ENCODE measurements at places on chromosomes 5 and 9. TPM values are rescaled to one million over a fixed set of nuclear protein-coding genes. Genes with fewer than 3 reads are reported as not detected.

GRCh38 chr5:169880012-169880663 lies 100.2 kb downstream of the INSYN2B start:
- DNase-seq = peak; percentile 36

DNA sequence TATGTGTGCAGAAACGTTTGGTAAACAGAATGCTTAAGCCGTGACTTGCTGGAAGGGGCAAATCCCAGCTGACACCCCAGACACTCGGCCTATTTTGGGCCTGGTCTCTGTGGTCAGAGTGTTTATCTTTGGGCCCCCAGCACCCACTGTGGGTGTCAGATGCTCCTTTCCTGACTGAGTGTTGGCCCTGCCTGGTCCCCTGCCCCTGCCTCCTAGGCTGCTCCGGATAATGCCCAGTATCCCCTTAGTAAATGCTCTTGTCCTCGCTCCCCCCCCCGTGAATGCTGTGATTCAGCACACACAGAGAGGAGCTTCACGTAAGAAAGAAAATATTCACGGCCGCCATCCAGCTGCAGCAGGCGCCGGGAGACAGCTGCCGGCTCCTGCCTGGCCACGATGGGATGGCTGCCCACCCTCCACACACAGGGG lies 11.3 kb upstream of the ANGPTL2 start:
- DNase-seq = no peak

DCAF12 gene
- total RNA-seq = 1.9 TPM

GRCh38 chr5:88732181-88732633 lies 150.8 kb downstream of the MEF2C start:
- peak; percentile 74 for DNase-seq

DNA sequence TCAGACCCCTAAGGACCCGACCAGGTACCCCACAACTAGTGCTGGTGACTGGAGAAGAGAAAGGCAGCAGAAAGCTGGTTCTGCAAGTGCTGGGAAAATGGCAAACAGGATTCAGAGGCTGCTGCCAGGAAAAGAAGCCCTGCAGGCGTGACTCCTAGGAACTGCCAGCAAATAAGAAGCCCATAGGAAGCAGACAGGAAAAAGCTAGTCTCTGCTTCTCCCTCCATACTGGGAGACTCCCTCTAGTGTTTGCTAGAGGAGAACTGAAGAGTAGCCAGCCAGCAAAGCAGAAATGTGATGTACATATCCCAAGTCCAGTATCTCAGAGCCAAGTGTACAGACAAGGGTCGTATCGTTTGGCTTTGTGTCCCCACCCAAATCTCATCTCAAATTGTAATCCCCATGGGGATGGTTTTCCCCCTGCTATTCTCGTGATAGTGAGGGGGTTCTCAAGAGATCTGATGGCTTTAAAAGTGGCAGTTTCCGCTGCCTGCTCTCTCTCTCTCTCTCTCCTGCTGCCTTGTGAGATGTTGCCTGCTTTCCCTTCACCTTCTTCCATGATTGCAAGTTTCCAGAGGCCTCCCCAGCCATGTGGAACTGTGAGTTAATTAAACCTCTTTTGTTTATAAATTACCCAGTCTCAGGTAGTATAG lies 38.1 kb upstream of the TUSC1 start:
- no peak for DNase-seq

GRCh38 chr9:88645879-88646199 lies 110.9 kb downstream of the NXNL2 start:
- DNase-seq = no peak

DNA sequence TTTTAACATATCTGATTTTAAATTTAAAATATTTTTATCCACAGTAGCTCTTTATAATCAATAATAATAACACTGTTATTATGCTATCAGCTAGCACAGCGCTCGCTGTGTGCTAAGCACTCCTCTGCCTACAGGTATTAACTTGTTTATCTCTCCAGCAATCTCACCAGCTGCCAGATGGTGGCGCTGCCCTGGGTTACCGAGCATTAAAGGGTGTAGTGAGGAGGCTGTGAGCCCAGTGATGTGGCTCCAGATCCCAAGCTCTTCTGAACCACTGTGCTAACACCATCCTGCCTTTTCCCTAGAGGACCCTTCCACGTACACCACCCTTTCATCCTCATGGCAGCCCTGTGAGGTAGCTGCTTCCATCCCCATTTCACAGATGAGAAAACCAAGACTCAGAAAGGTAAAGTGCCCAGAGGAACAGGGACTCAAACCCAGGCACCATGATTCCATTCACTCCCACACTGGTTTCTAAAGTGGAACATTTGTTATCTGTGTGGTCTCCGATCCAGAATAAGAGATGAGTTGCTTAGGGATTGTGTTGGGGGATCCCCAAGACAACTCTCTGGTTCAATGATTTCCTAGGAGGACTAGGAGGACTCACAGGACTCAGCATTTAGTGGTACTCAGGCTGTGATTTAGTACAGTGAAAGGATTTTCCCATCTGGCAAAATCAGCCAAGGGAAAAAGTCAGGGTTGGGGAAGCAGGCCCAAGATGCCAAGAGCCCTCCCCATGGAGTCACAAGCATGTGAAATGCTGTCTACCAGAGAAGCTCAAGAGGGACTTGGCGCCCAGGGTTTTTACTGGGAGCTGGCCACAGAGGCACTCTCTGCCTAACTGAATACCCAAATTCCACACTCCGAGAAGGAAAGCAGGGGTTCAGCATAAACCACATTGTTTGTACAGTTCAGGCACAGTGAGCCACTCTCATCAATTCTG lies 7.0 kb downstream of the IGFBPL1 start:
- no peak for DNase-seq

DNA sequence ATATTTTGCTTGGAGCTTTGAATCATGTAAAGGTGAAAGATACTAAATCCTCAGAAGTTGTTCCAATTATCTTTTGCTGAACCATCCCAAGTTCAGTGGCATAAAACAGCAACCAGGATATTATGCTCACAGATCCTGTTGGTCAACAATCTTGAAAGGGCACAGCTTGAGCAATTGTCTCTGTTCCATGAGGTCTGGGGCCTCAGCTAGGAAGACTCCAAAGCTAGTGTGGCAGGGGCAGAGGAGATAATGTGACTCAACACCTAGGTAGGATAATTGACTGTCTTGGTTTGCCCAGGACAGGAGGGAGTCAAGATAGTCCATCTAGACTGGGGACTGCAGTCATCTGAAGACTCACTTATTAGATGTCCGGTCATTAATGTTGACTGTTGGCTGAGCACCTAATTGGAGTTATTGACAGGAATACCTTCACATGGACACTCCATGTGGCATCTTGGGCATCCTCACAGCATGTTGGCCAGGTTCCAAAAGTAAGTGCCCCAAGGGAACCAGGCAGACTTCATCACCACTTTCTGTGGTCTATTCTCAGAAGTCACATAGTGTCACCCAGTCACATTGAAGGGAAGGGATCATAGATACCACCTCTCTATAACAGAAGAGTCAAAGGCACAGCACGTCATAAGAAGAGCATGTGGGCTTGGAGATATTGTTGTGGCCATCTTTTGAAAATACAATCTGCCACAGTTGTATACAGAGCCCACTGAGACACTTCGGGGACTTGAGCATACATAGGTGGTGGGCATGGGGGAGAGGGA lies 88.4 kb upstream of the GPBP1 start:
- DNase-seq = no peak

COL15A1 gene
- not detected for total RNA-seq

- no peak for DNase-seq
Measured at GRCh38 chr5:140565780-140566095, 1.1 kb downstream of the SLC35A4 start.

DNA sequence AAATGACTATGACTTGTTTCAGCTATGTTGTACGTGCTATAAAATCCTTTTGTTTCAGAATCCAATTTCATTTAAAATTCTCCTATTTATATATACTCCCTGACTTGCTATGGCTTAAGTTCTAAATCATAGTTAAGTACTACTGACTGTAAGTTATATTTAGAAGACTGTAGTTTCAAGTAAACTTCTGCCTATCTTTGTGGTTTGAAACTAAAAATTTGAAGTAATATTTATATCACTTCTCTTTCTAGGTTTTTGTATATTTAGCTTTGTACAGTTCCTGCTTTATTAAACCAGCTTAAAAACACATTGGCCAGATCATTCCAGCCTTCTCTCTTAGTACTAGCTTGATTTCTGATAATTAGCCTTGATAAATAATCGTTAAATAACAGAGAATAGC lies 196.3 kb downstream of the MLLT3 start:
- DNase-seq = no peak

GRCh38 chr5:167785901-167786300 lies 505.5 kb upstream of the WWC1 start:
- no peak for DNase-seq

DNA sequence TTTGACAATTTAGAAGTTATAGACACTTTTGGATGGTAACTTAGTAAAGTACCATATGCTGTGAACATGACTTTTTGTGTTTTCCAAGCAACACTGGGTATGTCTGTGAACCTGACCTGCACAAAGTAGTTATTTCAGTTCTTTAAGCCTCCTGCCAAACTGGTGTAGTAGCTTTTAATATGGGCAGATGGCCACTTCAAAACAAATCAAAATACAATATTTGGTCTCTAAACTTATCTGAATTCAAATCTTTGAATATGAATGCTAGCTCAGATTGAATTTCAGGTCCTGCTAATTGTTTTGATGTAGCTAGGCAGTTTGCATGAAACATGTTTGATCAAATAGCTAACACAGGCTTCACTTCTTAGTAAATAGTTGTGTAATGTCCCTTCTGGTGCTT lies 1176.7 kb upstream of the CDH9 start:
- DNase-seq = no peak

- peak; percentile 83 for DNase-seq
Measured at GRCh38 chr5:131394128-131394527, 130.3 kb downstream of the CDC42SE2 start.

SAXO1 gene
- not detected for total RNA-seq

- no peak for DNase-seq
Measured at GRCh38 chr5:170169996-170170395, 62.8 kb upstream of the C5orf58 start.

HTR1A gene
- total RNA-seq = not detected

- no peak for DNase-seq
Measured at GRCh38 chr5:121386334-121386733, 465.3 kb upstream of the FTMT start.

SHOC1 gene
- not detected for total RNA-seq

DNA sequence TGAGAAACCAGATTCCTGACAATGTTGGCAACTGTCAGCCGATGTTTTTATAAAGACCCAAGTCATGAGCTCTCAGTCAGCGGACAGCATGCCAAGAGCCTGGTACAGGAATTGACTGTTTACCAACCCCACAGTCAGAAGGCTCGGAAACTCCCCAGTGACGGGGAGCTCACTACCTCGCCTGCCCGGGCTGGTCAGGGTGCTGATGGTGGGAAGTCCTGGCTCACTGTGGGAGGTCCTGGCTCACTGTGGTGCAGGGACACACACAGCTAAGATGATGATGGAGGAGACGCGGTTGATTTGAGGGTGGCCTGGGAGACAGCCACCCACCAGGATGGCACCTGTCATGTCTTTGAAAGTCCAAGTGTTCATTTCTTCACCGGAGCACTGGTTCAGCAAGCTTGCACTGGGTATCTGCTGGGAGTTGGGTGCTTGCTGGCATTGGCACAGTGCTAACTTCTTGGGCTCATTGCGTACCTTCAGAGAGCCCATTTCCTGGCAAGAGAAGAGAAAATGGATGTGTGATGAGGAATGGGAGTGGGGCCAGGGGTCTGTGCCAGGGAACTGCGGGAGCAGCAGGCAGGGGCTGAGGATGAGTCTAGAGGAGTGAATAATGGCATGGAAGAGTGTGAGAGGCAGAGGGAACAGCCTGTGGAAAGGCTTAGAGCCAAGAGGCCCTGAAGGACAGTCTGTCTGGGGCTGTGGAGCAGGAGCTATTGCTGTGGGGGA lies 15.3 kb downstream of the ASS1 start:
- DNase-seq = no peak

QRFP gene
- total RNA-seq = not detected

PCDHGA12 gene
- 2.8 TPM for total RNA-seq

DNA sequence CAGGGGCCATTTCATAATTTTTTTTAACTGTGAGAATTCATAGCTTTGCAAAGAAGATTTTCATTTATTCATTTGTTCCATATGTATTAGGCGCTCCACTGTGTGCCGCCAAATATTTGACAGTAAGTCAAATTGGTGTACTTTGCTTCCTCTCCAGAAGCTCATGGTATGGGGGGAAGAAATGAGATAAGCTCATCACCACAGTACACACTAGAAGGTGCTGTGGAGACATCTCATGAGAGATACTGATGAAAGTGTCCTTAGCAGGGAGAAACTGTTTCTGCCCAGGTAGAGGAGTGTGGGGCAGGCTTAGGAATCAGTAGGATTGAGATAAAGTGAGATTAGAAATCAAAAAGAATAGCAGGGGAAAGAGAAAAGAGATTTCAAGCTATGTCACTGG lies 136.2 kb downstream of the CDH6 start:
- no peak for DNase-seq

- no peak for DNase-seq
Measured at GRCh38 chr5:65150599-65151304, 331.0 kb downstream of the ADAMTS6 start.

- DNase-seq = peak; percentile 29
Measured at GRCh38 chr5:60248901-60249300, 355.4 kb upstream of the PDE4D start.

WNT8A gene
- not detected for total RNA-seq

DNA sequence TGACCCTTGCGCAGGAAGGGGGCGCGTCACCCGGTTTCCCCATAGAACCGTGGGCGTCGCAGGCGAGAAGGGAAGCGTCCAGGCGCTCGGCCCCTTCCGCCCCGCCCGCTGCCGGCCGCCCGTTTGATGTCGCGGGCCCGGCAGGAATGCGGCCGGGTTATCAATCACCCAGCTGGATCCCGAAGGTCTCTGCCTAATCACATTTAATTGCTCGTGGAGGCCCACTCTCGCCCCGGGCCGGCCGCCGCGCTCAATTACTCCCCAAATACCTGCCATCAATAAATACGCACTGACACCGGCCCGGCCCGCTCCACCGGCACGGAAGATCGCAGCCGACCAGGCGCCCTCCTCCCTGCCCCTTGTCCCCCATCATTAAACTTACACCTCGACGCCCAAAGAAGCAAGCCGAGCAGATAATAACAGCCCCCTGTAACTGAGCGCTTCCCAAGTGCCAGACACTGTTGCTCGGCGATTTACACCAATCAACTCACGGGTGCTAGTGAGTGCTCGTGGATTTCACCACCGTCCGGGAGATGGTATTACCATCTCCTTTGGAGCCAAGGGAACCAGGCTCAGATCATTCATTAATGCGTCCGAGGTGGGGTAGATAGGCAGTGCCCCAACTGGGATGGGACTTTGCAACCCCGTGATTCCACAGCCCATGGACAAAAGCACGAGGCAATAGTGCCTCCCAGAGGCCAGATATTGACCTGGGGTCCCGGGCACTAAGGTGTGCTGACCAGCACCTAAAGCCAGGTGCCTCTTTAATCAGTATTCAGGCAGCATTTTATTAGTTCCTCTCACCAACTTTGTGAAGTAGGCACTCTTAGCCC lies 11.3 kb downstream of the MSX2 start:
- no peak for DNase-seq

GRCh38 chr9:83497441-83497840 lies 40.8 kb downstream of the FRMD3 start:
- DNase-seq = no peak

CNTLN gene
- 0.94 TPM for total RNA-seq

GRCh38 chr5:136057401-136058038 lies 28.7 kb downstream of the TGFBI start:
- DNase-seq = no peak

- DNase-seq = peak; percentile 44
Measured at GRCh38 chr9:9790216-9790872, 822.5 kb downstream of the PTPRD start.

GRCh38 chr5:149382517-149383220 lies 3.6 kb upstream of the IL17B start:
- DNase-seq = no peak

DOLPP1 gene
- total RNA-seq = 4.7 TPM

- no peak for DNase-seq
Measured at GRCh38 chr5:75348241-75348640, 11.2 kb downstream of the HMGCR start.

CAAP1 gene
- 15.7 TPM for total RNA-seq

Data from B cell (primary cell).